ENCODE measurements at places on chromosomes 16 and 17.
A peak's percentile ranks its signal among the peaks of the same experiment; 100 is the strongest.

- no peak for DNase-seq
Observed at GRCh38 chr17:13827118-13827517, 225.4 kb upstream of the HS3ST3A1 start.

DNA sequence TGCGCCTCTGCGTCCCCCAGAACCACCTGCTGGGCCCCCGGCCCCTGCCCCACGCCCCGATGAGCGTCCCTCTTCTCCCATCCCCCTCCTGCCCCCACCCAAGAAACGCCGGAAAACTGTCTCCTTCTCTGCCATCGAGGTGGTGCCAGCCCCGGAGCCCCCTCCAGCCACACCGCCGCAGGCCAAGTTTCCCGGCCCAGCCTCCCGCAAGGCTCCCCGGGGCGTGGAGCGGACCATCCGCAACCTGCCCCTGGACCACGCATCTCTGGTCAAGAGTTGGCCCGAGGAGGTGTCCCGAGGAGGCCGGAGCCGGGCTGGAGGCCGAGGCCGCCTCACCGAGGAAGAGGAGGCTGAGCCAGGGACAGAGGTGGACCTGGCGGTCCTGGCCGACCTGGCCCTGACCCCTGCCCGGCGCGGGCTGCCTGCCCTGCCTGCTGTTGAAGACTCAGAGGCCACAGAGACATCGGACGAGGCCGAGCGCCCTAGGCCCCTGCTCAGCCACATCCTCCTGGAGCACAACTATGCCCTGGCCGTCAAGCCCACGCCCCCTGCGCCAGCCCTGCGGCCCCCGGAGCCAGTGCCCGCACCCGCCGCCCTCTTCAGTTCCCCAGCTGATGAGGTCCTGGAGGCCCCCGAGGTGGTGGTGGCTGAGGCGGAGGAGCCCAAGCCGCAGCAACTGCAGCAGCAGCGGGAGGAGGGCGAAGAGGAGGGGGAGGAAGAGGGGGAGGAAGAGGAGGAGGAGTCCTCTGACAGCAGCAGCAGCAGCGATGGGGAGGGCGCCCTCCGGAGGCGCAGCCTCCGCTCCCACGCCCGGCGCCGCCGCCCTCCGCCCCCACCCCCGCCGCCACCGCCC is 5.6 kb upstream of the HSD3B7 start:
- DNase-seq, result no peak

- no peak for DNase-seq
Observed at GRCh38 chr16:58422809-58423208, 30.5 kb downstream of the GINS3 start.

- DNase-seq, result no peak
Observed at GRCh38 chr16:314795-315299, 31.9 kb downstream of the PDIA2 start.

GRCh38 chr17:2786176-2786881 is 9.9 kb upstream of the RAP1GAP2 start:
- peak; percentile 91 for DNase-seq

- DNase-seq, result no peak
Observed at GRCh38 chr16:2152695-2153506, 2.7 kb upstream of the TRAF7 start.
